ENCODE measurements at places on chromosomes 5 and 9. TPM values are rescaled to one million over a fixed set of nuclear protein-coding genes. Genes with fewer than 3 reads are reported as not detected.

The CMBL gene
- total RNA-seq = 11.3 TPM

The NUTM2G gene
- not detected for total RNA-seq

The QRFP gene
- total RNA-seq = not detected

The EXD3 gene
- 22.6 TPM for total RNA-seq

The COL5A1 gene
- 0.72 TPM for total RNA-seq

Data from tracheal epithelial cell (primary cell).